NCI-H69 (cell line): ENCODE measurements at places on chromosomes 5 and 9.

DNA sequence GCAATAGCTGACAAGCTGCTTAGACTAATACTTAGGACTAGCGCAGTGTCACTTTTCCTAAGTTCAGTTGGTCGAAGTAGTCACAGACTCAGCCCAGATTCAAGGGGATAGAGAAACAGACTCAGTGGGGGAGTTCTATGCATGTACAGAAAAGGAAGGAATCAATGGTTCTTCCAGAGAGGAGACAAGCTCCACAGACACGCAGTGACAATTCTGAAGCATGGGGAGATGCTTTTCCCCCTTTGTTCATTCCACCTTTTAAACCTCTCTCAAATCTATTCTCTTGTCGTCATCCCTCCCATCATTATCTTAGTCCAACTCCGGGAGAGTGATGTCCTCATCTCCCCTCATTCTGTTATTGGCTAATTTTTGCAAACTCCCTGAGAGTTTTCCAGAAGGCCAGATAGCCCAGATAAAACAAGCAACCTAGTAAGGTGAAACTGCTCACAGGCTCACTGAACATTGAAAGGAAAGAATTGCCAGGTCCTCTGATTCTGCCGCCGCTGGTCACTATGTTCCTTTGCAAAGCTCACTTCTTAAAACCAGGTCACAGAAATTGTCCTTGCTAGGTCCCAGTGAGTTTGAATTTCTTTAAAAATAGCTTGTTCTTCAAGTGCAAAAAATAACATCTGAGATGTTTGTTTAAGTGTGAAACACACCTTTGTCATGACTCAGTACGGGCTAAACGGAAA is 13.4 kb upstream of the STRBP start:
- DNase-seq = no peak

- peak; percentile 81 for DNase-seq
Measured at GRCh38 chr5:59893429-59894227, at the start of gene PDE4D. Gene PDE4D, minus strand, starts transcription at chr5:59893726.

DNA sequence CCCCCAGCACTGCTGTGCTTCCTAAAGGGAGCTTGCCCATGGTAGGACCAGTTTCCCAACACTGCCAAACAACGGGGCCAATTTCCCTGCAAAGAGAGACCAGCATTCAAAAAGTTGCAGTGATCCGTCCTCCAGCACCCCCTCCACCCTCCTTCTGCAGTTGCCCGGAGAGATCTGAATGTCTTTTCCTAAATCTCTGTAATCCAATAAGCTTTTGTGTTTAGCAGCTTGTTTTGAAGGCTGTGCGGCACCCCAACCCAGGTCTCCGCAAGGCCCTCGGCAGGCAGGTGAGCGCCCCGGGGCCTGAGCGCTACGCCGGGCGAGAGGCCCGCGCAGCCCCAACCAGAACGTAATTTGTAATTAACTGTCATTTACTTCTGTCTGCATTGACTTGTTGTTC is 366.9 kb upstream of the IRX2 start:
- no peak for DNase-seq

GRCh38 chr5:134289509-134290113 is 63.7 kb upstream of the PPP2CA start:
- peak; percentile 81 for DNase-seq

GRCh38 chr5:57007344-57007743 is 55.4 kb upstream of the MIER3 start:
- no peak for DNase-seq

- DNase-seq = no peak
Measured at GRCh38 chr9:127866535-127866934, 10.9 kb downstream of the AK1 start.

DNA sequence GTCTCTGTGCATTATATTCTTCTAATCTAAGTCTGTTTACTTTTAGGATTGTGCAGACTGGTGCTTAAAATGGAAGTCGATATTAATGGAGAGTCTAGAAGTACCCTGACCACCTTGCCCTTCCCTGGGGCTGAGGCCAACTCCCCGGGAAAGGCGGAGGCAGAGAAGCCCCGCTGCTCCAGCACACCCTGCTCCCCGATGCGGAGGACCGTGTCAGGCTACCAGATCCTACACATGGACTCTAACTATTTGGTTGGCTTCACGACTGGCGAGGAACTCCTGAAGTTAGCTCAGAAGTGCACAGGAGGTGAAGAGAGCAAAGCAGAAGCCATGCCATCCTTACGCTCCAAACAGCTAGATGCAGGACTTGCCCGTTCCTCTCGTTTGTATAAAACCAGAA is 17.3 kb downstream of the MACIR start:
- no peak for DNase-seq

DNA sequence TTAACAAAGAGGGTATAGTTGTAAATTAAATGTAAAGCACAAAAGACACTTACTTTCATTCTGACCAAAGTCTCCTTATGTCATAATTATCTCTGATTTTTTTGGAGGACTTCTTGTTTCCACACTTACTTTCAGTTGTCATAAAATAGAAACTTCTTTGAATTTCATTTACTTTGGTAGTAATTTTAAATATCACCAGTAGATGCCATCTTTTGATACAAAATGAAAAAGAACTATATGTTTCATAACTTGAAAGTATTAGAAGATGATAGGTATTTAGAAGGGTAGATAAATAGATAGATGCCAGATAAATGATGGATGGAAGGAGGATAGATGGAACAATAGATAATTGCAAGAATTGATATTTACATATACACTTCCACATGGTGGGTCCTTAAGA is 1865.3 kb upstream of the CDH9 start:
- DNase-seq = peak; percentile 55

DNA sequence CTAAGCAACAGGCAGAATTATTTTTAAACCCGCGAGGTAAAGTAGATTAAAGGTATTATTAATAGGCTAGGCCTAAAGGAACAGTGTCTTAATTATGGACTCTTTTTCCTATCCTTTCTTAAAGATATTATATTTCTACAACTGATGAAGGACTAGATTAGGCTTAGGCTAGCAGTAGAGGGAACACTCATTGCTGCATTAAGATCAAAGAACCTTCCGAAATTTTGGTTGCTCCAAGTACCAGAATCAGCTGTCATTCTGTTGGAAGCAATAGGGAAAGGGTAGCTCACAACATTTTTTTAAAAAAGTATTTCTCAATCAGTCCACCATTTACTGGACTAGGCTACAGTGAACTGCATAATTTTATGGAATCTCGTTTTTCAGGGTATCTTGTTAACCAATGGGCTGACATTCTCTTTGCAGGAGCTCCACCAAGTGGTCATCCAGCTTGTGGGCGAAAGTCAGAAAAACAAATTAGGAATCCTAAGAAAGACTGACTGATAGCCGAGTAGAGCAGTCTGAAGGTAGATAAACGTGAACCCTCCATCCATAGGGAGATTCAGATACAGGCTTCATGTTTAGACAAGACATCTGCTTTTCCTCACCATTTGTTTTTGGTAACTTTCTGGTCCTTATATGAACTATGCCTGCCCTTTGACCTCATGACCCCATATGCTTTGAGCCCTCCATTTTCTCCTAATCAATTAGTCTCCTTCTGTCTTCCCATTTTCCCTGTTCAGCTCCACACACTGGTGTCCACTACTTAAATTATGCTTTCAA is 103.6 kb upstream of the CHD1 start:
- DNase-seq = peak; percentile 85

DNA sequence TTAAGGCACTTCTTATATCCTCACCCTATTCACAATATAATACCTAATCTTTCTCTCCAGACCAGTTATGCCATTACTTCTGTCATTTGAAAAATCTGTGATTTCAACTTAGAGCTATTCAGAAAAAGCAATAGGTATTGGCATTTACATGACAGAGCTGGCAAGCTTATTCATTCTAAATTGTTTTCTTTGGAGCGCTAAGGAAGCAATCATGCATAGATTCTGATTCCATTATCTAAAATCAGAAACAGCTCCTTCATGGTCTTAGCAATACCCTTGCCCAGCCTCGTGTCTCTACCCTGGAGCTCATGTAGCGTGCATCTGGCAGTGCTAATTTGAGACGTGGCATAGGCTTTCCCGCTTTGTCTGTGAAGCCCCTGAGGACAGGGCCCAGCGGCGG is 4.5 kb downstream of the SLC1A1 start:
- DNase-seq = no peak

DNA sequence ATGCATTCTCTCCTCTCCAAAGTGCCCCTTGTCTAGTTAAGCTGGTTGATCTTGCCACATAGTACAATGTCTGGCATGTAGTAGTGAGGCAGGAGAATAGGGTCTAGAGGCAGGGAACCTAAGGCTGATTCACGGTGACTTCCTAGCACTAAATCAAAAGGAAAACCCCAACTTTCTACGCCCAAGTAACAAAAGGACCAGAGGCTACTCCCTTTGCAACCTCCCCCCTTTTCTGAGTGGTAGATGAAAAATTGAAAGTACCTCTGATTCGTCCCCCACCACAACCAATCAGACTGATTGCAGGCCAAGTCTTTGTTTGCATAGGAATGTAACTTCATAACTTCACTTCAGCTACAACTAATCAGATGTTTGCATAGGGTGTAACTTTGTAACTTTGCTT is 278.8 kb downstream of the PSAT1 start:
- no peak for DNase-seq

GRCh38 chr5:75236322-75237316 is at the start of gene ANKRD31:
Gene ANKRD31, minus strand, starts transcription at chr5:75236878. Its CDS starts 192 bp downstream, at chr5:75236686.
- DNase-seq = peak; percentile 94

DNA sequence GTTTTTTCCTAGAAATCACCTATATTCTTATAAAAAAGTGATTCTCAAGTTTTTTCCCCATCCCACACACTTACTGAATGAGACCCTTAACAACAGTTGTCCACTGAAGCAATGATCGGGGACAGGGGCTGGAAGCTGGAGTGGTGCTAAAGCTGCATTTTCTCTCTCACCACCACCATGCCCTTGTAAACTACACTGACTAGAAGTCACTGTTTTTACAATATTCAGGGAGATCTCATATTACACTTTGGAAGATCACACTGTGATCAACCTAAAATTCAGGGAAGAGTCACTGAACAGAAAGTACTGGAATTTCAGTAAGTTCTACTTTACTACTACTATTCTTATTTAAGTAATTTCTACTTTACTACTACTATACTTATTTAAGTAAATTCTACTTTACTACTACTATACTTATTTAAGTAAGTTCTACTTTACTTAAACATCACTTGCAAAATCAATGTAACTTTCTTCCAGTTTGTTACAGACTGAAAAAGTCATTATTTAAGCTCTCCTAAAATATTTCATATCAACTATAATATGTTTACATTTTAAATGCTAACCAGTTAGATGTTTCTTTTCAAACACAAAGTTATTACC is 164.3 kb downstream of the AGTPBP1 start:
- DNase-seq = no peak

DNA sequence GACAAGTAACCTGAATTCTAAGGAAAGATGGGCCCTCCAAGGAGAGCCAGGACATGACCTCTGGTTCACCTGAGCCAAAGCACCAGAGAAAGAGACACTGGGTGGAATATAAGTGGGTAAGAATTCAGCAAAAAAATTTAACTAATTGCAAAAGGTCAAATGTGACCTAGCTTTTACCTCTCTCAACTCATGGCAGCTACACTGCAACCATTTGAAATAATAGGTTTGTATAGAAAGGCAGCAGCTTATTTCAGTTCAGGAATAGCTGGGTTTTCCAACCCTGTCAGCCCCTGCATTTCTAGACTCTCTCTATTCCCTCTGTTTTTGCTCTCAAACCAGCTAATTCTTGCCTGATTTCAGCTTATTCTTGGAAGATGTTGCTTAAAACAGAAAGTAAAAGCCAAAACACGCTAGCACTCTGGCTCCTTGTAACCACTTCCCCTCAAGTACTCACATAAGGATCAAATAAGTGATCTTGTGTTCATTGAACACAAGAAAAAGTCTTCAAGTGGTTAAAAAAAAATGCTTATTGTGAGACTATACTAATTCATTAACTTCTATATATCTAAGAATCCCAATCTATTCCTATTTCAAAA is 101.1 kb upstream of the NR4A3 start:
- DNase-seq = no peak

- DNase-seq = no peak
Measured at GRCh38 chr9:17751486-17751885, 172.6 kb downstream of the SH3GL2 start.

GRCh38 chr5:138676556-138677193 is 76.5 kb upstream of the CTNNA1 start:
- no peak for DNase-seq

GRCh38 chr5:151383011-151383410 is 35.7 kb upstream of the SLC36A2 start:
- DNase-seq = no peak

- peak; percentile 43 for DNase-seq
Measured at GRCh38 chr5:85334-85995, 6.5 kb upstream of the PLEKHG4B start.

- no peak for DNase-seq
Measured at GRCh38 chr5:98243972-98244371, 529.5 kb upstream of the RGMB start.

DNA sequence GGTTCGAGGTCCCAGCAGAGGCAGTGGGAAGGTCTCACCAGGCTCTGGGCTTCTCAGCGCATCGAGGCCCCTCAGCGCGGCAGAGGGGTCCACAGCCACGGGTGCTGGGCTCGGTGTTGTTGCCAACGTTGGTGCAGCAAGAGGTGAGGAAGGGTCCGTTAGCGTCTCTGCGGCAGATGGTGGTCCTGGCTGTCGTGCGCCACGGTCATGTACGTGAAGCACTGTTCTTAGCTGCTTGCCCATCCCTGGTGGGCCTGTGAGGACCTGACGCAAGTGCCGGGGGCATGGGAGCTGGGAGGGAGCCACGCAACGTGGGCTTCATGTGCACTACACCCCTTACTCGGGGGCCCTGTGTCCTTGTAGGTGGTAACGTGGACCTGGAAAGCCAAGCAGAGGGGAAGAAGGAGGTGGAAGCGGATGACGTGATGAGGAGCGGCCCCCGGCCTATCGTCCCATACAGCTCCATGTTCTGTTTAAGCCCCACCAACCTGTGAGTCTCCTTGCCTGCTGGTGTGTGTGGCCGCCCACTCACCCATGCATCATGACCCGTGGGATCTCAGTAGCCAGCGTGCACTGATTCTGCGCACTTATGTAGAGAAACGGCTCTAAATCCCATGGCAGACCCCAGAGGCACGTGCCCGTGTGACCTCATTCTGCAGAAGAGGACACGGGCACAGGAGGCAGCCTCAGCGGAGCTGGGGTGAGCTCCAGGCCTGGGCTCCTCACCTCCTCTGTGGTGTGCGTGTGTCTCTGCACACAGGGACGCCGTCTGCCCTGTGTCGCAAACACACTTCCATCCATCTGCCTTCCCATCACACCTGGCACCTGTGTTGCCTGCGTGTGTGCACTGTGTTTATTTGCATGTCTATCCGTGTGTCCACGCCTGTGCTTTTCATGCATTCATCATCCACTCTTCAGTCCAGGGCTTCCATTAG is 166.1 kb downstream of the CACNA1B start:
- no peak for DNase-seq

DNA sequence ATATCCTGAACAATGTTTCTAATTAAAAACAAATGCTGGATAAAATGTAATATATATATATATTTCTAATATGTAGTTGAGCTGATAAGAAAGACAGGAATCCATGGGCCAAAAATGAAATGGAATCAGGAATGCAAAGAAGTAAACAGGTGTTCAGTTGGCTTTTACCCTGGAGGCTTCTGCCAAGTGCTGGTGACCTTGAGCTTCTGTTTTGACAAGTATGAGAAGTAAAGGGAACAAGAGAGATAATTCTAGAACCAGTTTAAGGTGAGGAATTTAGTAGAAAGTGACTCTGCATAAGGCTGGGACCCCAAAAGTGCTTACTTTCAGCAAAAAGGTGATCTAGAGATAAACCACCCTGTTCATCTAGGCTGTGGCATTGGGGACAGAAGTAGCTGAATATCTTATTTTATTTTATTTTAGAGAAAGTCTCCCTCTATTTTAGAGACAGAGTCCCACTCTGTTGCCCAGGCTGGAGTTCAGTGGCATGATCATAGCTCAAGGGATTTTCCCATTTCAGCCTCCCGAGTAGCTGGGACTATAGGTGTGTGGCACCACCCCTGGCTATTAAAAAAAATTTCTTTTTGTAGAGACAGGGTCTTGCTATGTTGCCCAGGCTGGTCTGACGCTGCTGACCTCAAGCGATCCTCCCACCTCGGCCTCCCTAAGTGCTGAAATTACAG is 27.0 kb downstream of the DCAF10 start:
- no peak for DNase-seq
